NCI-H774 (cell line): ENCODE measurements at places on chromosomes 3 and 15.

DNA sequence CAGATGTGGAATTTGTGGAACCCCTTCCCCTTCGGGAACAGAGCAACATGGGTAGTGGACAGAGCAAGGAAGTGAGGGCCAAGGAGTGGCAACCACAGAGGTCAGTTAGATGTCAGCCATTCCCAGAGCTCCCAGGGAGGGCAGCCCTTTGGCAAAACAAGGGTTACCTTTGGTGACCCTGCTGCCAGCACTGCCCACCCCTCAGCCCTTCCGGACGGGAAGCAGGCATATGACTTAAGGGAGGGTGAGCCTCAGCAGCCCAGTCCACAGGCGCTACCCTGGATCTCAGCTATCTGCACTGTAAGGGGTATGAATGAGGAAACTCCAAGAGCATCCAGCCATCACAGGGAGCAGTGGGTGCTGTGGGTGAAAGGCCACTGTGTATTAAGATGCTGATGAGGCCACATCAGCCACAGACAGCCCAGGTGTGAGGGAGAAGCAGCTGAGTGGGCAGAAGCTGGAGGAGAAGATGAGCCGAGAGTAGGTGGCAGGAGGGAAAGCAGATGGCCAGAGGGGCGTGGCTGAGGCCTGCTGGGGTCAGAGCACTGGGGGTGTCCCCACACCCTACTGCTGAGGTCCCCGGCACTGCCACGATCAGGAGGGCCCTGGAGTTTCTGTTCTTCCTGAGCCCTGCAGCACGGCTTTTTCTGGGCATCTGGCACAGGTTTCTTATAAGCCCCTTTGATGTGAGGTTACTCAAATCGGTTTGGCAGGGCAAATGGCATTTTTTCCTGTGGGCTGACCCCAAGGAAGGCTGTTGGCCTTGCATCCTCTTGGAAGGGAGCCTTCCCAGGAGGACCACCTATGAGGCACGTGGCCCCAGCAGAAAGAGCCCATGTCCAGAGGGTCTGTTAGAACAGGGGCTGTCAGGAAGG lies 6.2 kb downstream of the PLA2G4D start:
- DNase-seq, result no peak

DNA sequence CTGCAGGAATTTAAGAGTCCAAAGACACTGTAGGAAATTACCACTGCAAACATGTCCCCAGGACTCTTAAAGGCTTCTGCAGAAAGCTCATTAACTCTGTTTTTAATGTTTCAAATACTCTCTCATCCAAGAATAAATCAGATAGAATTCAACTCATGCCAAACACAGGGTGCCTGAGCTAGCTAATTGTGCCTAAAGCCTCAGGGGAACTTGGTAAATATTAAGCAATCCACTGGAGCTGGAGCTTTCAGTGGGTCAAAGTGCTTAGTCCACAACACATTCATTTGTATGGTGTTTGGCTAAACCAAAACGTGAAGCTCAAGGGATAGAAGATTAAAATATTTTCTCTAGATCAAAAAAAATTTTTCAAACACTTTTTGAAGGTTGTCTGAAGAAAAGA lies 131.4 kb downstream of the THRB start:
- no peak for DNase-seq

DNA sequence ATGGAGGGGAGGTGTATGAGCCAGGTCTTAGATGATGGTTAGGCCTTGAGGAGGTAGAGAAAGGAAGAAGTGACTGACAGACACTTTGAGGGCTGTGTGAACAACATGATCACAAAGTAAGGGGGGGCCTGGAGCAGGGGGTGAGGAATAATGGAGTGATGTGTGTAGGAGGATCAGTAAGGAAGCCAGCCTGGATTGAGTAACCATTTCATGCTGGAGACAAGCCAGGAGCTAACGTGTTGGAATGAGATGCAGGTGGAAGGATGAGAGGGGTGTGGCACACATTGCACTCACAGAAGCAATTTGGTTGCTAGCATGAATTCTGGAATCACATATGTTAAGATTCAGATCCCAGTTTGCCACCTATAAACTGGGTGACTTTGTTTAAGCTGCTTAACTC lies 65.5 kb downstream of the BBX start:
- DNase-seq, result no peak

- no peak for DNase-seq
Observed at GRCh38 chr3:63861306-63861705, 2.3 kb downstream of the THOC7 start.

DNA sequence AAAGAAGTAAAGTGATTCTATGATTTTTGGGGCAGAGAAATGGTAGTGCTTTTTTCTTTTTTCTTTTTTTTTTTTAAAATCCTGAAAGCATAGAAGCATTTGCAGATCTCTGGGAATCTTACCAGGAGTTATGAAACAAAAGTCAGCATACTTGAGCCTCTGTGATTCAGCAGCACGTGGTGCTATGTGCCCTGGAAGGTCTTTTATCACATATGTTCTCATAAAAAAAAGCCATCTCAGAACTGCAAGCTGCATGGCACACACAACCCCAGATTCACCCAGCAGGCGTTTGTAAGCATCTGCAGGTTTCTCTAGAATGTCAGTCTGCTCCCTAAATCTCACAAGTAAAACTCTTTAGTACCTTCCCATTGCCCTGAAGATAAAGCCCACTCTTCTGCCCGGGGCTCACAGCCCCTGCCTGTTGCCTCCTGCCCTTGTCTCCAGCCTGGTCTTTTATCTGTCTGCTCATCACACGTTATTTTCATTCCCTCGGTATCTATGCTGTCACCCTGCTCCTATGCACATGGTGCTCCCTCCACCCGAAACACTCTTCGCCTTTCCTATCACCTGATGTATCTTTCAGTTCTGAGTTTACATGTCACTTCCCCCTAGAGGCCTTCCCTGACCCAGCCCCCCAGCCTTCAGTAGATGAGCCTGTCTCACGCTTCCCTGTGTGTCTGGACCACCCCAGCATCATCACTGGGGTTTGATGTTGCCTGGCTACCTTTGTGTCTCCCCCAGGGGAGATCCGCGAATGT lies 72.4 kb downstream of the CHDH start:
- no peak for DNase-seq

DNA sequence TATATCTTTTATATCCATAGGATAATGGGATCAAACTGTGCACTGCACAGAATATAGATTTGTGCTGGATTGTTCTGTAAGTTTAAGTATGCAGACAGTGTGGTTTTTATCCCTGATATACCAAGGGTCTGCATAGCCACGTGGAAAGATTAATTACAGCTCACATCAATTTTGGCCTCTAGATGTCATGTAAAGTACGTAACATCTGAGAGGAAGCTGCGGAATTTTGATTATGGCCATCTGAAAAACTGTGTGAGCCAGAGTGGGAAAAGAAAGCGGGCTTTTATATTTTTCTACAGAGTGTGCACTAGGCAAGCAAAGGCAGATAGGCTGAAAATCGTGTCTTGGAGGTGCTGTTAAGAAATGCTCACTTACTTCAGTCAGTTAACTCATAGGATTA lies 562.7 kb downstream of the GBE1 start:
- no peak for DNase-seq

GRCh38 chr15:88981244-88982215 lies 68.4 kb upstream of the MFGE8 start:
- no peak for DNase-seq

- DNase-seq, result peak; percentile 63
Observed at GRCh38 chr3:72255791-72256559, 471.0 kb upstream of the PROK2 start.

DNA sequence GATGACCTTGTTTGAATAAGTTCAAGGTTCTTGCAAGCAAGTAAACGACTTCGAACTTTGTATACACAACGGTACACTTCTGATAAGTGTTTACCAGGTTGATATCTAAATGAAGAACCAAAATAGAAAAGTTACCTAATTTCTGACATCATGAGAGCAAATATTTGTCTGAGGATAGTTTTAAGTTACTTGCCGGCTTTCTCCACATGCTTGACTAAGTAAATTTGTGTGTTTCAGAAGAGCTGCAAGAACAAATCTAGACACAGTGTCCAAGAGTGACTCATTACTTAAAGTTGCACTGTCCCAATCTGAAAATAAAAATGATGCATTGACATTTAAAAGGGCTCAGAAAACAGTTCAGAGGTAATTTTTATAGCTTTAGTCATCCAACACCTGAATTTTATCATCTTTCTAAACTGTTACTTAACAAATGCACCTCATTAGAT lies 115.1 kb downstream of the HERC1 start:
- no peak for DNase-seq

GRCh38 chr3:188523291-188523690 lies 369.3 kb downstream of the LPP start:
- no peak for DNase-seq

DNA sequence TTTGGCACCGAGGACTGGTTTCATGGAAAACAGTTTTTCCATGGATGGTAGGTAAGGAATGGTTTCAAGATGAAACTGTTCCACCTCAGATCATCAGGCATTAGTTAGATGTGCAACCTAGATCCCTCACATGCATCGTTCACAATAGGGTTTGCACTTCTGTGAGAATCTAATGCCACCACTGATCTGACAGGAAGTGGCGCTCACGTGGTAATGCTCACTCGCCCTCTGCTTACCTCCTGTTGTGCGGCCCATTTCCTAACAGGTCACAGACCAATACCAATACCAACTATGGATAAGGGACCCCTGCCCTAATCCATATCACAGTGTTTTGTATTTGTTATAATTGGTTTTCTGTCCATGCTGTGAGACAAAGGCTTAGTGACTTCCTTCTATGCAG lies 58.9 kb downstream of the SLMAP start:
- no peak for DNase-seq

DNA sequence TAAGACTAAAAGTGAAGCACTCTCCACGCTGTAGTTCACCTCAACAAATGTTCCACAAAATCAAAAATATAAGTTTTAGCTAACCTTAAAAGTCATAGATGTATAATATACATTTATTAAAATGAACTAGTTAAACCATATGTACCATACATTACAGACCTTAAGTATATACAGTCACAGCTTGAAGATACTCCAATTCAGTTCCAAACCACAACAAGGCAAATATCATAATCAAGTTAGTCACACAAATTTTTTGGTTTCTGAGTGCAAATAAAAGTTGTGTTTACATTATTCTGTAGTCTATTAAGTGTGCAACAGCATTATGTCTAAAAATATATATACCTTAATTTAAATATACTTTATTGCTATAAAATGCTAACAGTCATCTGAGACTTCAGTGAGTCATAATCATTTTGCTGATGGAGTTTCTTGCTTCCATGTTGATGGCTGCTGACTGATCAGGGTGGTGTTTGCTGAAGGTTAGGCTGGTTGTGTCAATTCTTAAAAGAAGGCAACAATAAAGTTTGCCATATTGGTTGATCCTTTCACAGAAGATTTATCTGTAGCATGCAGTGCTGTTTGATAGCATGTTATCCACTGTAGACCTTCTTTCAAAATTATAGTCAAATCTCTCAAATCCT lies 736.7 kb downstream of the NSUN3 start:
- no peak for DNase-seq

DNA sequence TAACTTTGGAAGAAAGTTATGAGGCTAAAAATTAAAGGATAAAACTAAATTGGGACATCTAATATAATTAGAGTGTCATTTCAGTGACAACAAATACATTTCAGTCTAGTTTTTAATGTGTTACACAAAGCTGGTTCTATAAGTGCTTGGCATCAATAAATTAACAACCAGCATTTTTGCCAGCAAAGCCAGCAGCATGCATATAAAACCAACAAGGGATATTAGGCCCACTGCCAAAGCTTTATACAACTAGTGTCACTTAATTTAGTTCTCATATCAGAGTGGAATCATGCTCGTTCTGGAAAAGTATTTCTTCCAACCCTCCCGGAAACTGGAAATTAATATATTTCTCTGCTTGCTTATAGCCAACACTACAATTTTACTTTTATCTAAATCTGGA lies 88.8 kb downstream of the THBS1 start:
- no peak for DNase-seq

- DNase-seq, result peak; percentile 38
Observed at GRCh38 chr3:13461169-13462124, 18.7 kb upstream of the HDAC11 start.

DNA sequence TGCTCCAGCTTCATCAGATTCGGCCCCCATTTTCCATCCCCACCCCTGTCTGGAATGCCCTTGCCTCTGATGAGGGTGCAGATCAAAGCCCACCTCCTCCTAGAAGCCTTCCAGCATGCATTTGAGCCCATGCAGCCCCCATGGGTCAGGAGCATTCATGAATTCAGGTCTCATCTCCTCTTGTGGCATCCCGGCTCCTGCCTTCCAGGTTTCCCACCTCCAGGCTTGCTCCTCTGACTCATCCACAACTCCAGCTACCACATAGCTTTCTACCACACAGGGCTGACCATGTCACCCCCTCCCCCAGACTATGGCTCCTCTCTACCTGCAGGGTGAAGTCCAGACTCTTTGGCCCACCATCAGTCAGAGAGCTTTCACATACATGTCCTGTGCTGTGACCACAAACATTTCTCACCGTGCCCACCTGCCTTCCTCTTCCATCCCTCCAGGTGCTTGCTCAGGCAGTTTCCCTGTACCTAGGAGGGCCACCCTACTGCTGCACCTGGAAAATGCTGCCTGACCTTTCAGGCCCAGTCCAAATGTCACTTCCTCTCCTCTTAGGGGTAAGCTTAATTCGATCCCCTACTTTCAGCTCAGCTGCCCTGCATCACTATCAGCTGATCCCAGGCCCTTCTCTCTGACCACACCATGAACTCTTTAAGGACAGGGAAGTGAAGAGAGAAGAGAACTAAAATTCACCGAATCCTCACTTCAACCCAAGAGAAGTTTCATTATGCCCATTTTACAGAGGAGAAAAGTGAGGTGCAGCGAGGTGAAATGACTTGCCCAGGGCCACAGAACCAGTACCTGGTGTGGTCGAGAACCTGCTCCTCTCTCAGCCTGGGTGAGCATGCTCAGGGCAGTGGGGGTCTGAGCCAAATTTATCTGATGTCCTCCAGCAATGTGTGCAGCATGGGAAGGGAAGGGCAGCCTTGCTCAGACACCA lies 13.7 kb upstream of the FGD5 start:
- DNase-seq, result no peak
